Anterior cingulate cortex (tissue), 58 donors: ENCODE measurements at places on chromosomes 6 and 20.

GRCh38 chr20:56453352-56453751, 15.1 kb upstream of the RTF2 start:
- no peak for DNase-seq

- DNase-seq, result no peak
Observed at GRCh38 chr20:1334761-1335160, 5.8 kb upstream of the SDCBP2 start.

GRCh38 chr20:665276-665675, 10.3 kb downstream of the SCRT2 start:
- DNase-seq, result no peak

- no peak for DNase-seq
Observed at GRCh38 chr6:145406783-145407182, 328.5 kb downstream of the EPM2A start.

GRCh38 chr20:9136114-9136513, 67.2 kb downstream of the PLCB4 start:
- no peak for DNase-seq

DNA sequence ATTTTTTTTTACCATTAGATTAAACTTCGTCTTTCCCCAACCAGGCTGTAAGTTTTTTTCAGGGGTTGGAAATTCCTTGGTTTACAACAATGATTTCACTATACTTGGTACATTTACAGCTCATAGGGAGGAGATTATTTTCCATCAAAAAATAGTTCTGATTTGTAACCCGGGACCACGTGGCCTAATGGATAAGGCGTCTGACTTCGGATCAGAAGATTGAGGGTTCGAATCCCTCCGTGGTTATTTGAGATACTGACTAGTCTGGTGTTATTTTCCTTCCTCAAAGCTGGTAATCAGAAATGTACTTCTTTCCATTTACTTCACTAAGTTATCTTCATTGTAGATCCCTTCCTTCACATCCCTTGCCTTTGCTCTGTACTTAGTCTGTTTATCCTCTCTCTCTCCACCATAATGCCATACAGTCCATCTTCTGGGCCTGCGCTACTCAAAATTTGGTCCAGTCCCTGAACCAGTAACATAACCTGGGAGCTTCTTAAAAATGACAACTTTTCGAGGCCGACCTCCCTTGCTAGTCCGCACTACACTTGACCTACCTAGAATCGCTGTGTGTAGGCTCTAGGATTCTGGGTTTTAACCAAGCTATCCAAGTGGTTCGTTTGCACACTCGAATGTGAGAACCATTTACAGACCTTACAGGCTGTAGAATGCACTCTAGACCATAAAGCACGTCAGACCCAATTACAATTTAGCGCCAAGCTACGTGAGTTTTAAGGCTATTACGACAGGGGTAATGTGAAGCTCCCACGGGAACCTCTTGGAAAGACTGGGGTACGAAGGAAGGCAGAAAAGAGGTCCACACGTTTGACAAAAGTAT, 42.1 kb upstream of the BTN3A2 start:
- no peak for DNase-seq

DNA sequence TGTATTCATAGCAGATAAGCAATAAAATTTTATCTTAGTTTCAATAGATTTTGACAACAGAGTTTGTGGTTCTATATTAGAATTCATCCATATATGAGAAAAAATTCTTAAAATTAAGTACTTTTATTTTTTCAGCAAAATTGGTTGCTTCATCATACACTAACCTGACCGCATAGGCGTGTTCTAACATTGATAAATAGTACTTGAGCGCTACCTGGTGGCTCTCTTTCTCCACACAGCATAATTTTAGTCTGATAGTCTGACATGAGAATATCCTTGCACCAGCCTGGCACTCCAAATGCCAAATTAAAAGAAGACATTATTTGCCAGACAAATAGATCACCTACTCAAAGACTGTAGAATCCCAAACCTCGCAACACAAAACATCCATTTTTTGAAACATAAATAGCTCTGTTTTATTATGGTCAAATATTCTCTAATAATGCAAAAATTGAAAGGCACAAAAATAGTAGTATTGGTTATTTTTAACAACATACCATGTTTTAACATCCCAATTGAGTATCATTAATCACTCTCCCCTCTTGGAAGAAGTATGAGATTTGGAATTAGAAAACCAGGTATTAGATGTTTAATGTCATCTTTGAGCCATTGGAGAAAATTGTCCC, 33.0 kb upstream of the FILIP1 start:
- no peak for DNase-seq

DNA sequence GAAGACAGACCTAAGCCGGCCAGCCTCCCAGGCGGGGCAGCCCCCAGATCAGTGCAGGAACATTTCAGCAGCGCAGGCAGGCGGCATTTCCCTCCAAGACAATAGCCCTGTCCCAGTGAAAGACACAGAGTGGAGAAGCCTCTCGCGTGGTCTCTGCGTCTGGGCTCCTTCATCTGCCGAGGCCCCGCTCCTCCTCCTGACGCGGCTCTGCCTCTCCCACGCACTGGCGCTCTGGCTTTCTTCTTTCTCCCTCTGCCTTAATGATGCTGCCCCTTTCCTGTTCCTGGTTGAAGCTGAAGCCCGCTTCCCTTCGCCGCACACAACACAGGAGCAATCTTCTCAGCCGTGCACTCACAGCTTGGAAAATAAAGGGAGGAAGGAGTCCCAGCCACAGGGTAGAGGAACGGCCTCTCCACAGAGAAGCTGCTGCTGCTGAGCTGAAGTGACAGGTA, 347.5 kb downstream of the CDH4 start:
- DNase-seq, result no peak

DNA sequence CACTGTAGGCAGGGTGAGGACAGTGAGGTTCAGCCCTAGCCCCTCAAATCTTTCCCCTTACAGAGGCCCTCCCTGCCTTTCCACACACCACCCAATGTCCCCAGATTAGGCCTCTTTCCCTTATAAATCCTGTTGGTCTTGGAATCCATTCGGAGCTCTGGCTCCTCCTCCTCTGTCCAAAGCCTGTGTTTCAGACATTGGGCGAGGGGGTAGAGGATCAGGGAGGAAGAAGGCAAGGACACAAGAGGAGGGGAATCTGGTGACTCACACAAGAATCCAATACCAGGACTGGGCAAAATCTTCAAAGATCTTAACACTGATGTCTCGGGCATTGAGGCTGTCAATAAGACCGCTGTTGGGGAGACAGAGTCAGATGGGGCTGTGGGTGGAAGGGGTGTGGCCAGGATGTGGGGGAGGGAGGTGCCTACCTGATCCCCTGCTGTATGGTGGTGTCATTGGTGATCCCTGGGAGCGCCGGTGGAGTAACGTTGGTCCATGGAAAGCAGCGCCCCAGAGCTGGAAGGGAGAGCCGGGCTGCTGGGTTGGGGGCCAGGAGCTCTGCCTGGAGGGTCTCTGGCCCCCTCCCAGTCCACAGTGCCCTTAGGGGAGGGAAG, 7.6 kb downstream of the SLC44A4 start:
- DNase-seq, result no peak

- no peak for DNase-seq
Observed at GRCh38 chr20:14820771-14821170, 483.4 kb upstream of the FLRT3 start.

- DNase-seq, result no peak
Observed at GRCh38 chr6:30031381-30031780, 29.7 kb upstream of the POLR1H start.

GRCh38 chr6:2738373-2738979, 12.2 kb downstream of the MYLK4 start:
- peak; percentile 19 for DNase-seq

DNA sequence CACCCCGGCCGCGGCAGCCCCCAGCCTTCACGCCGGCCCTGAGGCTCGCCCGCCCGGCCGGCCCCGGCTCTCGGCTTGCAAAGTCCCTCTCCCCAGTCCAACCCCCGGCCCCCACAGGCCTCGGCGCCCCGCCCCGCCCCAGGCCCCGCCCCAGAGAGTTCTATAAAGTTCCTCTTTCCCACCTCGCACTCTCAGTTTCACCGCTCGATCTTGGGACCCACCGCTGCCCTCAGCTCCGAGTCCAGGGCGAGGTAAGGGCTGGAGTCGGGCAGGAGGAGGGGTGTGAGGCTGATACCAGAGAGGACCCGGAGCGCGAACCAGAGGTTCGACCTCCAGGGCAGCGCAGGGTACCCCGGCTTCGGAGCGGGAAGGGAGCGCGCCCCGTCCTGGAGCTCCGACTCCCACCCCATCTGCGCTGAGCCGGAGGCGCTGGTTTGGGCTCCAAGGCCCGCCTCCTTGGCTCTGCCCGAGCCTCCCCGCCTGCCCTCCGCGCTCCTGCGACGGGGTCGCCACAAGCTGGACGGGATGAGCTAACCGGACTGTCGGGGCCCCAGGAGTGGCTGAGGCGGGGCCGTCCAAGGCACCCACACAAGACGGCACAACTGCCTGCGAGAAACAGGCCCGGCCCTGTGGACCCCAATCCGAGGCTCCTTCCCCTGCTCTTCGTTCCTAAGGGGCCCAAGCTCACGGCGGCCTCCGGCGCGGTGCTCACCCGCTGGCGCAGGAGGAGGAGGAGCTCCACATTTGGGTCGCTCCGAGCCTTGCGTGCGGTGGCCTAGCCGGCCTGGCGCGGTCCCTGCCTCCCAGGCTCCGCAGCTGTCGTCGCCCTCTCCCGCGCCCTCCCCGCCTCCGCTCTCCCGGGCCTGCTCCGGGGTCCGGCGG, at the start of gene IRF4:
Gene IRF4 (plus strand): TSS at position 194 of the 882 bp plus-strand sequence. CDS start 1,401 bp downstream, outside the sequence.
- no peak for DNase-seq

GRCh38 chr20:58227391-58228102, 906 bp downstream of the ANKRD60 start:
- no peak for DNase-seq

DNA sequence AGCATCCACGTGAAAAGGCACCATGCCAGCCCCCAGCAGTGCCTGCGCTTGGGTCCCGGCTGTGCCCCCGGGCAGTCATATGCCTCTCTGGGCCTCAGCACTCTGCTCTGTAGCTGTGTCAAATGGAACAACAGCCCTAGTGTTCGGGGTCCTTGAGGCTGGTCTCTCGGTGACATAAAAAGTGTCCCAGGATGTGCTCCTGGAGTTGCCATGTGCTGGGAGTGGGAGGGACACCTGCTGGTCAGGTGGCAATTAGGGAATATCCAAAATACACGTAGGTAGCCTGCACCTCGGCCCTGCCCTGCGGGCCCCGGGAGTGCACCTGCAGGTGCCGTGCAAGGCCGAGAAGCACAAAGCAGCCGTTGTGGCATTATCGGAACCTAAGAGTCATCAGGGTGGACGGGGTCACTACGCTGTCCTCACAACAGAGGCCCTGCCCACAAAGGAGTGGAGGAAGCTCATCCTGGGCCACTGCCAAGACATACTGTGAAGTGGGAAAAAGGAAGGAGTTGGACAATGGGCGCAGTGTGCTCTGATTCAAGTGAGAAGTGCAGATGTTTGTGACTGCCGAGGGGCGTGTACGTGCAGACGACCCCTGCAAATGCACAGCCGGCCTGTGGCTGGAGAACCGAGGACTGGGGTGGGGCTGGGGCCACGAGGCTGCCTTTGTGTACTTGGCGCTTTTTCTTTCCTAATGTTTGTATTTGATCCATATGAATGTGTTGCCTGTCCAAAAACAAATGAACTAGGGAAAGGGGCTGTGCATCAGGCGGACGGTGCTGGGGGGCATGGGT, 24.6 kb downstream of the SLCO4A1 start:
- peak; percentile 49 for DNase-seq

GRCh38 chr20:49420292-49420691, 62.2 kb downstream of the KCNB1 start:
- DNase-seq, result no peak

DNA sequence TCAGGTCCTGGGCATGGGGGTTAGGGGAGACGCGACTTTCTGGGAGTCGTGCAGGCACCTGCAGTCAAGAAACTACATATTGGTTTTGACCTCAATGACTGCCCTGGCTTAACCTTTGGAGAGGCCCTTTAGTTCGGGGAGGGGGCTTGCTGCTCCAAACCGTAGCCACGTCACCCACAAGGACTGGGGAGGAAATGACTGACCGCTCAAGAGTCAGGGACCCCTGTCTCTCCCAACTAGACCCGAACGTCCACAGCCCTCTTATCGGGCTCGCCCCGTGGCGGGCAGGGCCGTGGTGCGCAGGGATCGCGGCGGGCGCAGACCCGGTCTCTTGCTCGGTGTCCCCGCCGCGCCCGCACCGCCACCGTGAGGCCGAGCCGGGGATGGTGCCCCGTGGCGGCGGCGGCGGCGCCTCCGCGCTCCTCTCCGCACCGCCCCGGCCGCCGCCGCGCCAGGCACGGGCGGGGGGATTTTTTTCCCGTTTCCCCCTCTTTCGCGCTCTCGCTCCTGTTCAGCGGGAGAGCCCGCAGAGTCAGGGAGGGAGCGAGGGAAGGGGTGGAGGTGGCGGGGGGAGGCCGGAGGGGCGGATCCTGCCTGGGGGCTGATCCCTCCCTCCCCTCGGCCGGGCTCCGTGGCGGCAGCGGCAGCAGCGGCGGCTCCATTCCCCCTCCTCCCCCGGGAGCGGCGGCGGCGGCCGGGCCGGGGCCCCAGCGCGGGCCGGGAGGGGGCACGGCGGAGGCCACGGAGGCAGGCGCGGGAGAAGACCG, at the start of gene BRPF3:
Gene BRPF3 (plus strand): TSS at position 632 of the 767 bp plus-strand sequence. CDS start 3,579 bp downstream, outside the sequence.
- peak; percentile 84 for DNase-seq

DNA sequence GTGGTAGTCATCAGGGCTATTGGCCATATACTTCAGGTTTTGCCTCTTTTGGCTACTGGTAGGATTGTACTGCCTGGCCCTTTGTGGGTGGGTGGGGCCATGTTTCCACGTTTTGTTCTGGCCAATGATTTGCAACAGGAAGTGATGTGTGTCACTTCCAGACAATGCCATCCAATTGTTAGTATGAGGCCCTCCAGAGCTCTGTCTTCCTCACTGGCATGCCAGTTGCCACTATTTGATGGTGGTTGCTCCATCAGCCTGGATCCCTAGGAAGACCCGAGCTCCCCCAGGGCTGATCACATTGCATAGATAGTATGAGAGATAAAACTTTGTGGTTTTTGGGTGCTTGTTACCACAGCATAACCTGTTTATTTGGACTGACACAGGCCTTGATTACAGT, 7.7 kb upstream of the LRRN4 start:
- no peak for DNase-seq

DNA sequence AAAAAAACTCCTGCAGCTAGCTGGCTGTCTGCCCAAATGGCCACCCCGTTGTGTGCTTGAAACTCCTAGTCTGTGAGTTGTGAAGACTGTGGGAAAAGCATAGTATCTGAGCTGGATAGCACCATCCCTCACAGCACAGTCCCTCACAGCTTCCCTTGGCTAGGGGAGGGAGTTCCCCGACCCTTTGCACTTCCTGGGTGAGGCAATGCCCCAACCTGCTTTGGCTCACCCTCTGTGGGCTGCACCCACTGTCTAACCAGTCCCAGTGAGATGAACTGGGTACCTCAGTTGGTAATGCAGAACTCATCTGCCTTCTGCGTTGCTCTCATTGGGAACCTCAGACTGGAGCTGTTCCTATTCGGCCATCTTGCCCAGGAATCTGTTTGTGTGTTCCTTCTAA, 260.6 kb upstream of the STXBP5 start:
- DNase-seq, result no peak

GRCh38 chr6:37131104-37131959, 38.6 kb upstream of the PIM1 start:
- DNase-seq, result peak; percentile 69
